ENCODE measurements at places on chromosomes 5 and 9.

DNA sequence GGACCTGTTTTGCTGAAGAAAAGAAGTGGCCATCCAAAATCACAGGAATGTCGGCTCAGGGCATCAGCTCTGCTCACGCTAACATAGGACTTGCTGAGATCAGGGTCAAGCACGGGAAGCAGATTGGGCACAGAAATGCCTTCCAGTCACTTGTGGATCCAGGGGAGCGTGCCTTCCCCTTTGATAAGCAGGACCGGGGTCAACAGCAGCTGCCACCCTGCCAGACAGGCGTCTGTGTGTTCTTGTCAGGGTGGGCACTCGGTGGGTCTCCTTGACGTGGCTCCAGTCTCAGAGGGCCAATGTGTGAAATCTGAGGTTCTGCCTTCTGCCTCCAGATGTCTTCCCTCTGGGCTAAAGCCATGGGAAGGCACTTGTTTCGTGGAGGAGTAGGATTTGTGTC is 313.7 kb upstream of the IRX4 start:
- no peak for DNase-seq

GRCh38 chr5:172739375-172739774 is 31.6 kb downstream of the DUSP1 start:
- no peak for DNase-seq

DNA sequence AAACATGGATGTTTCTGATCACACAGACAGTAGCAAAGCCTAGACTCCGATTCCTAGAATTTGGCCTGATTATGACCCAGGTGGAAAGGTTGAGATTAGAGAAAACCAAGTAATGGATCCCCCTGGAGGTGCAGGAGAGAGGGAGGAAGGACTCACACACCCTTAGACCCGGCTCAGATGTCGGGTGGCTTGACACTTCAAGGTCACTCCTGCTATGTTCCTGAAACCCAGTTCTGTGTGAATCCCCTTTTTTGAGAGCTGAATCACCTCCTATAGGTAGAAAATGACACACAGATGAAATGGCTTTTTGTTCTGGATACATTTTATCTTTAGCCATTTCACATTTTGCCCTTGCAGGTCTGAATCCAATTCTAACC is 192.8 kb downstream of the ARRDC3 start:
- no peak for DNase-seq

DNA sequence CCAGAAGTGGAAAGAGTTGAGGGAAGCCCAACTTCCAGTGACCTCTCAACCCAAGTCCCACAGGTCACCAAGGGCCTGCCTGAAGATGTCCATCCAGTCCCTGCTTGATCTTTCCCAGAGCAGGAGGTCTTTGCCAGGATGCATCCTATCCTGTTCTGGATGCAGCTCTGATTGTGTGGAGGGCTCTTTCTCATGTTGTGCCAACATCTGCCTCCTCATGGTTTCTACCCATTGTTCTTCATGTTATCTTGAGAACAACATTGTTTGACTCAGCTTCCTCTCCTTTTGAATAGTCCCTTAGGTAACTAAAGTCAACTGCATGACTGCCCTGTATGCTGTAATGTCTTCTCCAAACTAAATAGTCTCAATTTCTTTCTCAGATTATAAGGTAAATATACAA is 169.3 kb downstream of the CCDC192 start:
- no peak for DNase-seq

GRCh38 chr9:124264823-124265233 is 7.1 kb downstream of the NEK6 start:
- peak; percentile 68 for DNase-seq

GRCh38 chr9:97447001-97447400 is 35.1 kb downstream of the TDRD7 start:
- no peak for DNase-seq

All from A172 (cell line).